ENCODE measurements at places on chromosomes 1 and 21.

- no peak for DNase-seq
Measured at GRCh38 chr21:32949701-32950100, 76.0 kb upstream of the OLIG2 start.

DNA sequence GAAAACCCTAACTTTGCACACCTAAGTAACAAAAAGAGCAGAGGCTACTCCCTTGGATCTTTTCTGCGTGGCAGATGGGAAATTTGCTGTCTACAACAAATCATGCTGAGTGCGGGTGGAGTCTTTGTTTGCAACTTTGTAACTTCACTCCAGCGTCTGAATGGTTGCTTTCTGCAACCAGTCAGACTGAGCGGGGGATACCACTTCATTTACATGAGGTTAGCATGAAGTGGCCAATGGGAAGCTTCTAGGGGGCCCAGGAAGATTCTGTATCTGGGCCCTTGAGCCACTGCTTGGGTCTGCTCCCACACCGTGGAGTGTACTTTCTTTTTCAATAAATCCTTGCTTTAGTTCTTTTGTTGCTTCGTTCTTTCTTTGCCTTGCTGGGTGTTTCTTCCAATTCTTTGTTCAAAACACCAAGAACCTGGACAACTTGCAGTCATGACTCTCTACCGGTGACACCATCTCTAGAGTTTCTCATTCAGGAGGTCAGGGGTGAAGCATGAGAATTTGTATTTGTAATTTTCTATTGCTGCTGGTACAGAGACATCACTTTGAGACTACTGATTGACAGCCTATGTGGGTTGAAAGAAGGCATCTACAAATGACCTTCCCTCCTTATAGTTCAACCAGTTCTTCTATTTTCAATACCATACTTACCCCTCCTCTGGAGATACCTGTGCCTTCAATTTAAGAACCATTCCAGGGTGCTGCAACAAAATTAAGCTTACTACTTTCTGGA, 55.8 kb upstream of the RC3H1 start:
- no peak for DNase-seq

DNA sequence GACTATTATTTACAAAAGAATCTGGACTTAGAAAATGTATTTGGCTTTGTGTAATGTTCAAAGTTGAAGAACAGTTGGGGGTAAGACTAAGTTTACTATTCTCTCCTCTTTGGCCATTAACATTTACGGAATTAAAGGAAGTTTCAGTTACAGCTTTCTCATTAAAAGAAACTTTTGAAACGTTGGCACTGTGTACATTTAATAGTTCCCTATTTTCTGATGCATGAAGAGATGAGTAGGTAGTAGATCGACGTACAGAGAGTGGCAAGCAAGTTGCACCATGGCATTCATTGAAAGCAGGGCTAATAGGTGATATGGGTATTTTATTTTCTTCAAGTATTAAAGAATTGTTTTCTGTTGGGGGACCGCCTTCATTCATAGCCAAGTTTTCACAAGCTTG, 3.2 kb downstream of the ASPM start:
- no peak for DNase-seq

DNA sequence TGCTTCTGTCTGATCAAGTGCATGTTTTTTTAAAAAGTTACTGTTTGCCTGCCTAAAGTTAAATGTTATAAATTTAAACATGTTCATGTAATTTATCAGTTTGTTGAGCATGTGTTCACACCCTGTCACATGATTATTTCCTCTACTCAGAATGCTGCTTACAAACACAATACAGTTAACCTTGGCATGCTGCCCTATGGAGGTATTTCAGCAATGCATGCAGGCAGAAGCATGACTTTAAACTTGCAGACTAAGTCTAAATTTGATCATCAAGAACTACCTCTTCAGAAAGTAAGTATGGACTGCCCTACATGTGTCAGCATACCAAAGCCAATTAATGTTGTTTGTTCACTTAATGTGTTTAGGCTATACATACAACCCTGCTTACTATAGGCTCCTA, 161.6 kb downstream of the LRRC40 start:
- no peak for DNase-seq

- no peak for DNase-seq
Measured at GRCh38 chr1:92306020-92306419, 7.2 kb downstream of the RPAP2 start.

DNA sequence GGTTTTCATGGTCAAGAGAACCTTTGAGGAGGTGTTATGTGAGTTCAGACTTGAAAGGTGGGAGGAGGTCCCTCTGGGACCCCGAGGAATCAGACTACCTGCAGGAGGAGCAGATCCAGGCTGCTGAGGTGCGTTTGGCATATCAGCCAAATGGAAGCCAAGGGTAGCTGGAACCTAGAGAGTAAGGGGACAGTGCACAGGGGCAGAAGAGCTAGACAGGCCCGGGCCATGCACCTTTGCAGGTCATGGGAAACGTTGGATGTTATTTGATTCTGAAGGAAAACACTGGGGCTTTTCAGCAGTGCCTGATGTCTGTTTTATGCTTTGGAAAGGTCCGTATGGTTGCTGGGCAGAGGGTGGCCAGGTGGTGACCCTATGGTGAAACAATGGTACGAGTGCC, 169.2 kb downstream of the PGBD5 start:
- DNase-seq, result no peak

DNA sequence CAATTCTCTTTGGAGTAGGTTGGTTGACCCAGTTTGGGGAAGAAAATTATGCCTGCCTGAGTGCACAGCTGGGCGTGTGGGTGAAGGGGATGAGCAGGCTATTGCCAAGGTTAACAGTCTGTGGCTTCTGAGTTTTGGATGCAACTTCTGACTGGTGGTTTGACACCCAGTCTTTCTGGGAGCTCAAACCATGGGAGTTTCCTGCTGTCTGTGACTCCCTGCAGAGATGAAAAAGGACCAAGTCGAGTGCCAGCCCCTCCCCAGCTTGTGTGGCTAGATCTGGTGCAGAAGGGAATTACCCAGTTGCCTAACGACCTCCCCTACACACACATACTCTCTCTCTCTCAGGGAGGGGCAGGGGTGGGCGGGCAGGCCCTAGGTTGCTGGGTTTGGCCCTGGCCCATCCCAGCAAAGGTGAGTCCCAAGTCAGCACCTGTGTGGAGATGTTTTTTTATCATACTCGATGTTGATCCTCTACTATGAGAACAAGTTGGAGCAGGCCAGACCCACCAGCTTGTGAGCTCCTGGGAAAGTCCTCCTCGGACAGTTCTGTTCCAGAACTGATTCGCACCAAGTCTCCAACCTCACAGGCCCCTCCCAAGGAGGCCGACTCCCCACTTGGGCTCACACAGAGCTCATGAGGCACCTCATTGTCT, 28.2 kb downstream of the PKP1 start:
- DNase-seq, result no peak

- DNase-seq, result no peak
Measured at GRCh38 chr1:230540421-230541155, 101.7 kb upstream of the COG2 start.

- no peak for DNase-seq
Measured at GRCh38 chr21:40766381-40766780, 80.6 kb downstream of the DSCAM start.

- no peak for DNase-seq
Measured at GRCh38 chr1:36093929-36094328, 5.2 kb downstream of the ADPRS start.

- DNase-seq, result peak; percentile 24
Measured at GRCh38 chr1:9561429-9561828, 22.2 kb downstream of the SLC25A33 start.

DNA sequence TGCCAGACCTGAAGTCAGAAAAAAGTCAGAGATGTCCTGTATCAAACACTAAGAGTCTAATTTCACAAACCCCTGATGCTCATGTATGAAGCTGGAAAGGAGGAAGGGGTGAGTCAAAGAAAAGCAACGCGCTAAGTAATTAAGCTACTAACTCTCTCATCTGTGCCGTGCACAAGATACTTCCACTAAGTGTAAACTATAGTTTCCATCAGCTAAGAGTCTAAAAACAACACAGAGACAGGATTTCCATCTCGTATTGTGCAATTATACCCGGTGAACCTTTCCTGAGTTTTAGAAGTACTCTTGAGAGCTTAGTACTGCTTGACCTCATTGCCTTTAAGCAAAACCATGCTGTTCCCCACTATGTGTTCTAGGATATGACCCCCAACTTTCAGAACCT, 19.0 kb downstream of the DNALI1 start:
- DNase-seq, result no peak

DNA sequence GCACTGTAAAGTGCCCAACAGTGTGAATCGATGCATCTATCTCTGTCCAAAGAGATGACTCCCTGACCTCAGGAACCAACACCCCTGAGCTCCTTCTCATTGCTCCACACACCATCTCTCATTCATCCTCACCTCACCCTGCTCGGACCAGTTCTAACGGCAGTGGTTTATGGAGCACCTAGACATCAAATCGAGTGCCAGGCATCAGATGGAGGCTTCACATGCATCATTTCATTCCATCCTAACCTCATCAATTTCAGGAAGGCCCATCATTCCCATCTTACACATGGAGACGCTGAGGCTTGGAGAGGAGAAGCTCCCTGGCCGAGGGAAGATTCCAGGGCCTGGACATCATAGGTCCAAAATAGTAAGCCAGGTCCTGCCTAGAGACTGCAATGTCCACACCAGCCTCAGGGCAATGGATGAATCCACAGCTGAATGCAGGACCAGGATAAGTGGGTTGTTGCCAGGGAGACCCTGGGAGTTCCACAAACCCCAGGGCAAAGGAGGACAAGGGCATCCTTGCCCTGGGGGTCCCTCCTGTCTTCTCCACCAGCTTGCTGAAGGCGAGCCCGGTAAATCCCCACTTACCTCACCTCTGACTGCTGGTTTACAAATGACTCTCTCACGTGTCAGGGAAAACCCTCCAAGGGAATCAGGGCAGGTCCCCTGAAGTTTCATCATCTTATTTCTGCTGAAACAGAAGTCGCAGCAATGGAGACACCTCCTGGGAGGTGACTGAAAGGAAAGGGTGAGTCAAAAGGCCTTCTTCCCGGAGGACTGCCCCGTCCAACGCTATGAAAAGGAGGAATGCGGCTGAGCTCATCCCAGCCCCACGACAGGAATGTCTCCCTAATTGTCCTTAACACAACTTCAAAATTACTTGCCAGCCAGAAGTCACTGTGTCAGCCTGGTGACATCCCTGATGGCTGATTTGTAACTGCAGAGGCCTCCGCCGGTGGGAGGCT, 9.0 kb upstream of the IFFO2 start:
- no peak for DNase-seq

DNA sequence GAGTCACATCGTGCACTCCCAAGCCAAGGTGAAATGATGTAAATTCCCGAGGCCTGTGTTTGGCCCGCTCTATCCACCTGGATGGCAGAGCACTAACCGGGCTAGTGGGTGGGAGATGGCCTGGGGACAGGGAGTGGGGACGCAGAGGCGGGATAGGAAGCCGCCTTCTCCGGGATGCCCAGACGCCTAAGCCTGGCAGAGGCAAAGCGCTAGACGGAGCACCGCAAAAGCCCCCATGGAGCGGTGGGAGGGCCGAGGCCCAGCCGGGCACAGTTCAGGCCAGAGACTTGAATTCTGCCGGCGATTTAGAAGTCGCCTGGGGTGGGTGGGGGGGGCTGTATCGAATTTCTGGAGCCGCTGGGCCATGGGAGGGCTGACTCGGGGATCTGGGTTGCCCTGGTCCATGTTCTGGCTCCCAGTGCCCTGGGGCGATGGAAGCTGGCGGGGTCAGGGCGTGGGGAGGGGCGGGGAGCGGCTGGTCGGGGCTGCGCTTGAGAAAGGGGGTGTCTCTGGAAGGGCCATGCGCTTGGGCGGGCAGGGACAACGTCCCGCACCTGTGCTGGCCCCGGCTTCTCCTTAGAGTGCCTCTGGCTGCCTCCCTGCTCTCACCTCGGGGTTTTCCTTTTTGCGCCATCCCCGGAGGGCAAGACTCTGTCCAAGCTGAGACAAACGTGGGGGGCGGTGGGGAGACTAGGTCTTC, 28.0 kb downstream of the KIAA2013 start:
- no peak for DNase-seq

GRCh38 chr1:39759436-39759726, 11.8 kb downstream of the OXCT2 start:
- DNase-seq, result no peak

DNA sequence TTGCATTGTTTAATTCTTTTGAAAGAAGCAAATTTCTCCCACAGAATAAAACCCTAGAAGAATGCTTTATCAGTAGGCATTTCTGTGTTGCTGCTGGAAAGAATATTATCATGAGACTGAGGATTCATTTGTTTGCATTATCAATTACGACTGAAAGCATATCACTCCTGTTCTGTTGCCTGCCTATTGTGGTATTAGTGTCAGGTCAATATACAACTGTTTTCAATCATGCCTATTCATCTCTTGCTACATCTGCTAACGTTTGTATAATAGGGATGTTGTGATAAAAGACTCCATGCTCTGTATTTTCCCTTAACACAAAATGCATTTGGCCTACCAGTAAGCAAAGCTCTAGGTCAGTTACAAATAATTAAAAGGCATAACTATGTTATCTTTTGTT, 221.5 kb downstream of the PTPRC start:
- no peak for DNase-seq

GRCh38 chr1:66931590-66931989, 6.8 kb downstream of the MIER1 start:
- peak; percentile 44 for DNase-seq

DNA sequence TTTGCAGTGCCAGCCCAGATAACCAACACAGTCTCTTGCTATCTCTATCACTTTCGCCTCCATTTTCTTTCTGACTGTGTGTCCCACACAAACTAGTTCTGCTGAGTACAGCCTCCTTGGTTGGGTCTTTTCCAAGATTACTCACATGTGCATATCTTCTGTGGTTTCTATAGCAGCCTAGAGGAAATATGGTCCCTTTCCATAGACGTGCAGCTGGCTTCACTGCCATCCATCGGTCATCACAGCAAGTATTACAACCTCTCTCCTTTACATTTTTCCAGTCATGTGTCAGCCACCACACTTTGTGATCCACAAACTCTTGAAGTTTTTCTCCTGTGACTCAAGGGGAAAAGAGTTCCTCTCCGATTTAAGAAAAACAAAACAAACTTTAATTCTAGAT, 893.4 kb upstream of the ADGRL4 start:
- no peak for DNase-seq

DNA sequence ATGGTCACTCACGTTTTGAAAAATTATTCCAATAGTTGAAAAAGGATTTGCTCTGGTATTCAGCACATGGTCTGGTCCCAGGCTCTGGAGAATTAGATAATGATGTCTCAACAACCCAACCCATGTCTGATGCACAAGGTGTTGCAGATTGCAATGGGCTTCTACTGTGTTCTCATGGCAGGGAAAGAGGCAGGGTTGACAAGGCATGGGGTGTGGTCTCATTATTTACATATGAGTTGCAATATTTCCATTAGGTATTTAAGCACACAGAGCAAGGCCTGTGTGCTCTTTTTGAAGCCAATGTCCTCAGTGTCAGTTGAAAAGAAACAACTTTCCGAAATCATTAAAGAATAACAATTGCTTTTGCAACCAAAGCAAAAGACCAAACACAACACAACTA, 381.9 kb upstream of the PBX1 start:
- DNase-seq, result no peak

DNA sequence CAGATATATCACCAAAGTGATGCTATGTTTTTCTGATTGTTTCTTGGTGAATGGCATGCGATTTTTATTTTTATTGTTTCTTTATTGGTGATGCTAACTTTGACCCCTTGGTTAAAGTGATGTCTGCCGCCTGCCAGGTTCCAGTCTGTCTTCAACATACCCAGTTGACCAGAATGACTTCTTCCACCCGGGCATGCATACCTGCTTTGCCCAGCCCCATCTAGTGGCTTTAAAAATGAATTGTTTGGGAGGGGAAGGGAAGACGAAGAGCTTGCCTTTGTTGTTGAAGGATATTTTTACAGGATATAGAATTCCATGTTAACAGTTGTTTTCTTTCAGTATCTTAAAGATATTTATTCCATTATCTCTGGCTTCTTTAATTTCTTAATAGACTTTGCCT, 65.1 kb downstream of the ATG4C start:
- no peak for DNase-seq

- no peak for DNase-seq
Measured at GRCh38 chr1:16491056-16491675, 22.9 kb downstream of the RNU1-1 start.
